Endodermal cell (in vitro differentiated cells): ENCODE measurements at places on chromosomes 6 and 20.

DNA sequence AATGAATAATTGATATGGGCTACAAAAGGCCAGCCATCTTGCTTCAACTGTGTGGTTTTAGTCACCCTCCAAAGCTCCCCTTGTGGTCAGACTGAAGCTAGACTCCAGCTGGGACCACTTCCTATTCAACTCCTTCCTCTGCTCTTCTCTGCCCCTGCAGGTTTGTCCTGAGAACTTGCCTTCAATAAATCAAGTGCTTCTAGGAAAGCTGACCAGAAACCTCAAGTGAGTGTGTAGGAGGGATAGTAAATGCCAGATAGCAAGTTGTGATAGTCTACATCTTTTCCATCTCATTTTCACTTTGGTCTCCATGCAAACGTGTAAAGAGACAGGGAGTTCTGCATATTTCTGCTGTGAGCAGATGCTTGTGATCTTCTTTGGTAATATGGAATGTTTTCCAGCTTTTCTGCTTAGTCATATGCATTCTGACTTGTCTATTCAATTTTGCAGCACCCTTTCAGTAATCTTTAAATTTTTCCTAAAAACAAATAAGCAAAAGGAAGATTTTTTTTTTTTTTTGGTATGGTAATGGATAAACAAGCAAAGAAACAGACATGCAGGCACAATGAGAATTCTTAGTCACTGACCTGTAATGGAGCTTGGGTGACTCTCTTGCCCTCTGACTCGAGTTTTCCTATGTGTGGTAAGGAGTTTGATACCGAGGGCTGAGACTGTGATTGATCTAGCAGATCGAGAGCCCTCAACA is 201.3 kb upstream of the BTBD3 start:
- H3K27me3 ChIP-seq: no peaks in the 10 kb centered on the region
- H3K36me3 ChIP-seq: no peaks in the 10 kb centered on the region
- no peak overlapping the region for H3K4me3 ChIP-seq
- DNase-seq: peak; percentile 81
- no peak overlapping the region for H3K27ac ChIP-seq
- H3K4me1 ChIP-seq: no peaks in the 10 kb centered on the region

DNA sequence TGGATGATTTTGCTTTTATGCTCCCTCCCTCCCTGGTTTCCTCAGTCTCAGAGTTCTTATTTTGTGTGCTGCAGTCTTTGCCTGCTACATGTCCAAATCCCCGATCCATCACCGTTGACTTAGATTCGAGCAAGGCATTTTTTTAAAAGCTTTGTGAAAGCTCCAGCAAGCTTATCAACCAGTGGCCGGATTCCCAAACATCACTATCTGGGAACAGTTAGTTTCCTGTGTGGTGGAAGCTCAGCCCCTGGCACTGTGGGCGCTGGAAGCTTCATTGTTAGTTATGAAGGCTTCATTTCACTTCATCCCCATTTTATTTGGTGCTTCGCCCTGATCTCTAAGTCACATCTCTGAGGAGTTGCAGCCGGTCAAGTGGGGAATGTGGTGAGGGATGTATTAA is 44.7 kb downstream of the DEK start:
- no peak overlapping the region for H3K27ac ChIP-seq
- H3K4me3 ChIP-seq: no peak overlapping the region
- H3K4me1 ChIP-seq: no peaks in the 10 kb centered on the region
- no peaks in the 10 kb centered on the region for H3K27me3 ChIP-seq
- H3K36me3 ChIP-seq: peaks cover 47% of the 10 kb centered on the region

DNA sequence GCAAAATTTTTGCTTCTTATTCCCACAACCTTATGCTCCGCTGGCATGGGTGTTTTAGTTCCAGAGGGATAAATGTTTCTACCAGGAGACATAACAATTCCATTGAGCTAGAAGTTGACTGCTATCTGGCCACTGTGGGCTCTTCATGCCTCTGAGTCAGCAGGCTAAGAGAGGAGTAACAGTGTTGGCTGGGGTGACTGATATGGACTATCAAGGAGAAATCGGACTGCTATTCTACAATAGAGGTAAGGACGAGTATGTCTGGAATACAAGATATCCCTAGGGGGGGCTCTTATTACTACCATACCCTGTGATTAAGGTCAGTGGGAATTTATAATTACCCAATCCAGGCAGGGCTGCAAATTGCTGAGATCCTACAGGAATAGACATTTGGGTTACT is 26.9 kb downstream of the FBXO30 start:
- H3K4me3 ChIP-seq: no peak overlapping the region
- no peak overlapping the region for H3K27ac ChIP-seq
- no peaks in the 10 kb centered on the region for H3K27me3 ChIP-seq
- peaks cover 3% of the 10 kb centered on the region for H3K4me1 ChIP-seq

GRCh38 chr6:4908062-4908461 is 95.8 kb downstream of the RPP40 start:
- H3K27ac ChIP-seq: no peak overlapping the region
- no peak overlapping the region for H3K4me3 ChIP-seq
- H3K4me1 ChIP-seq: peaks cover 9% of the 10 kb centered on the region
- peaks cover 25% of the 10 kb centered on the region for H3K36me3 ChIP-seq

- H3K27ac ChIP-seq: no peak overlapping the region
- peaks cover 68% of the 10 kb centered on the region for H3K36me3 ChIP-seq
- H3K4me1 ChIP-seq: no peaks in the 10 kb centered on the region
- H3K4me3 ChIP-seq: no peak overlapping the region
- DNase-seq: no peak
Observed at GRCh38 chr20:35551503-35551902, 9.6 kb downstream of the ERGIC3 start.

GRCh38 chr6:20197251-20197650 is 15.0 kb downstream of the MBOAT1 start:
- no peak overlapping the region for H3K4me3 ChIP-seq
- H3K4me1 ChIP-seq: peaks cover 6% of the 10 kb centered on the region
- no peaks in the 10 kb centered on the region for H3K36me3 ChIP-seq
- DNase-seq: peak; percentile 63
- no peaks in the 10 kb centered on the region for H3K27me3 ChIP-seq
